Keratinocyte (primary cell): ENCODE measurements at places on chromosomes 7 and 10. TPM values are rescaled to one million over a fixed set of nuclear protein-coding genes. Genes with fewer than 3 reads are reported as not detected.

Gene CCDC186
- polyA plus RNA-seq: 6.5 to 13.0 TPM (median 8.0 TPM) in 3 replicates

Gene CALML5
- polyA plus RNA-seq: 5.7 to 11.4 TPM (median 7.3 TPM) in 3 replicates

Gene METTL27
- 0.90 to 1.4 TPM (median 0.97 TPM) in 3 replicates for polyA plus RNA-seq

Gene RASA4B
- 0.45 to 1.2 TPM (median 0.49 TPM) in 3 replicates for polyA plus RNA-seq

Gene ANKRD7
- 0.10 to 0.32 TPM (median 0.26 TPM) in 3 replicates for polyA plus RNA-seq

- no peak for DNase-seq
These were observed 54.7 kb downstream of the STEAP1B start for GRCh38 chr7:22445140-22445743.

DNA sequence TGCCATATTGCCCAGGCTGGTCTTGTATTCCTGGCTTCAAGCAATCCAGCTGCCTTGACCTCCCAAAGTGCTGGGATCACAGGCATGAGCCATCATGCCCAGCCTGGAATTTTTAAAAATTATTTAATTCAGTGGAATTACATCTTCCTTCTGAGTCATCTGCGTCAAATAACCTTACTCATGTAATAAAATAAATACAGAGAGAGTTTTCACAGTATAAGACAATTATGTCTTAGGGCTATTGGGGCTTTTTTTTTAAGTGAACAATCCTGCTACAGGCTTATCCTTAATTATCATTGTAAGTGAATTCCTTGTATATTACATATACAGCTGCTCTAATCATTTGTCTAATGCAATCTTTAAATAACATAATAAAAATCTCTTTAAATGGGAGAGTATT lies 108.3 kb downstream of the MAPK8 start:
- no peak for DNase-seq

DNA sequence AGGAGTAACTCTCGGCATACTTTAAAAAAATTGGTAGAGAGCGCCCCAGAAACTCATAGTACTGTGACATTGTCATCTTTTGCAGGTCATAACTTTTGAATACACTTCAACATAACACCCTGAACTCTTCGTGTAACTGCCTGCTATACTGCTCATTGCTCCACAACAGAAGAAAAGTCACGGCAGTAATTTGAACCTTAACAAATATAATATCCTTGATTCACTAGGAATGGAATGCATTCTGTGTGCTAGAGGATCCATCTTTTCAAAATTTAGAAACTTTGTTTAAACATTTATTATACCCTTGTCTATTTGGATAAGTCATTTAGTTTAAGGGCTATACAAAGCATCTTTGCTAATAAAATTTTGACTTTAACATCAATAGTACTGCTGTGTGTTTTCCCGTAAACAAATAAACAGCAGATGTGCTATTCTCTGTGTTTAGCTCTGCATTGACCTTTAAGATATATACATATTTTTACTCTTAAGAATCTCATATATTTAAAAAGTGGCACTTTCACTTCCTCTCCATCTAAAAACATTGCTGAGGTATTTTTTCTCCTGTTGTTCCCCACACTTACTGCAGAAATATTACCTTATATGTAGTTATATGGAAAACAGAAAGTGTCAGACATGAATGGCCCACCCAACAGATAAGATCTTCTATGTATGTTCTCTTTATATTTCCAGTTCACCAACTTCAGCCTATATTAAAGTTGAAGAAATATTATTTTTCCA lies 217.6 kb upstream of the TMEM229A start:
- DNase-seq: no peak

- DNase-seq: no peak
These were observed 9.3 kb downstream of the SHH start for GRCh38 chr7:155802906-155803417.

DNA sequence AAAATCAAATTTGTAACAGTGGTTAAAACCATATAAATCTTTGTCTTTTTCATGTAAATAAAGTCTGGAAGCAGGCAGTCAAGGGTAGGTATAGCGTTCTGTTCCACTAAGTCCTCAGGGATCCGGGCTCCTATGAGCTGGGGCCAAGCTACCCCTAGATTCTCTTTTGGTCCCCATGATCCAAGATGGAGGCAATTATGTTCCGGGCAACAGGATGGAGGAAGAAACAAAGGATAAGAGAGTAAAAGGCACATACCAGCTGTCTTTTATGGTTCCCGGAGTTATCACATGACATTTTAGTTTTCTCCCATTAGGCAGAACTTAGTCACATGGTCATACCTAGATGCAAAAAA lies 224.4 kb upstream of the NFE2L3 start:
- DNase-seq: no peak
